Activated naive CD8-positive, alpha-beta T cell treated with anti-CD3 and anti-CD28 coated beads, Interleukin-2, amount 10 ng/mL, durations not matched to agents 7 days and 5 days (primary cell): ENCODE measurements at places on chromosomes 7 and 10. TPM values are rescaled to one million over a fixed set of nuclear protein-coding genes. Genes with fewer than 3 reads are reported as not detected.

SFTPD gene
- total RNA-seq, result not detected

LGI1 gene
- total RNA-seq, result not detected

DIP2C gene
- 1.7 TPM for total RNA-seq

FGL2 gene
- total RNA-seq, result 9.6 TPM

EIF5AL1 gene
- 0.94 TPM for total RNA-seq

TFAM gene
- 52.7 TPM for total RNA-seq

STAM gene
- 23.1 TPM for total RNA-seq

DTX2 gene
- total RNA-seq, result 38.6 TPM

POLL gene
- total RNA-seq, result 34.9 TPM

CALHM3 gene
- 0.67 TPM for total RNA-seq

IL15RA gene
- 20.3 TPM for total RNA-seq

DUS4L gene
- 11.8 TPM for total RNA-seq

PON3 gene
- not detected for total RNA-seq

PPP1R3C gene
- 0.11 TPM for total RNA-seq

SNCG gene
- not detected for total RNA-seq

ASCC1 gene
- 28.5 TPM for total RNA-seq

HABP2 gene
- total RNA-seq, result not detected

GPR85 gene
- not detected for total RNA-seq
